Right kidney (tissue), 9 donors: ENCODE measurements at places on chromosomes 16 and 17.

DNA sequence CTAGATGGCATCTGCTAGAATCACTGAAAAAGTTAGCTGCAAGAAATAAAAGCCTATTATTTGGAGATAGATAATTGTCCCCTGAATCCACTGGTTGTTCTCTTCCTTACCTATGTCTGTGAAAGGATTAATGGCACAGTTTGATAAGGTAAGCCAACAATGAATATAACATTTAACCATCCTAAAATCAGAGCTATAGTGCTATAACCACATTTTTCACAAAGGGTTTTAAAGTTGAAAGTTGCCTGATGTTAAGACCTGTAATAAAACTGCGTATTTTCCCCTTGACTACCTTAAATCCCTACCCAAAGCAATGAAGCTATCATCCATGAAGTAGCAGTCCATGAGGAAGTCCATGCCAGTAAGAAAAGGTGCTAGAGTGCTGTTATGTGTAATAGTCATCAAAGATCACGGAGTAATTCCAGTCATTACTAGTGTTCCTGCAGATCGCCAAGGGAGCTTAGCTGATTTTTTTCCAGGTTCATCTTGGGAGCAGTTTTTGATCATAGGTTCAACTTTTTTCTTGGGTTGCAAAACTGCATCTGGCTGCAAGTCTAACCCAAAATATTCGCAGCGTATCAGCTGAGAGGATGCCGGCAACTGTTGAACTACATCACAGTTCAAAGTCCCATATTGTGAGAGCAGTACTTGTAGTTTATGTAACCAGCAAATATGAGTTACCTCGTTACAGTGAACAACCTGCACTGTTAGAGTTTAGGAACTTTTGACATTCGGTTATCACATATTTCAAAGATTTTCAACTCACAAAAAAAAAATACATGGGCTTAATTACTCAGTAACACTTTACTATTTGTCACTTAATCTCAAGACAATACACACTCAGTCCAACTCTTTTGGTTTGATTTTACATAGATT, 18.2 kb upstream of the RSL1D1 start:
- no peak for DNase-seq

- DNase-seq = no peak
Measured at GRCh38 chr16:81700071-81700779, 78.9 kb upstream of the PLCG2 start.

DNA sequence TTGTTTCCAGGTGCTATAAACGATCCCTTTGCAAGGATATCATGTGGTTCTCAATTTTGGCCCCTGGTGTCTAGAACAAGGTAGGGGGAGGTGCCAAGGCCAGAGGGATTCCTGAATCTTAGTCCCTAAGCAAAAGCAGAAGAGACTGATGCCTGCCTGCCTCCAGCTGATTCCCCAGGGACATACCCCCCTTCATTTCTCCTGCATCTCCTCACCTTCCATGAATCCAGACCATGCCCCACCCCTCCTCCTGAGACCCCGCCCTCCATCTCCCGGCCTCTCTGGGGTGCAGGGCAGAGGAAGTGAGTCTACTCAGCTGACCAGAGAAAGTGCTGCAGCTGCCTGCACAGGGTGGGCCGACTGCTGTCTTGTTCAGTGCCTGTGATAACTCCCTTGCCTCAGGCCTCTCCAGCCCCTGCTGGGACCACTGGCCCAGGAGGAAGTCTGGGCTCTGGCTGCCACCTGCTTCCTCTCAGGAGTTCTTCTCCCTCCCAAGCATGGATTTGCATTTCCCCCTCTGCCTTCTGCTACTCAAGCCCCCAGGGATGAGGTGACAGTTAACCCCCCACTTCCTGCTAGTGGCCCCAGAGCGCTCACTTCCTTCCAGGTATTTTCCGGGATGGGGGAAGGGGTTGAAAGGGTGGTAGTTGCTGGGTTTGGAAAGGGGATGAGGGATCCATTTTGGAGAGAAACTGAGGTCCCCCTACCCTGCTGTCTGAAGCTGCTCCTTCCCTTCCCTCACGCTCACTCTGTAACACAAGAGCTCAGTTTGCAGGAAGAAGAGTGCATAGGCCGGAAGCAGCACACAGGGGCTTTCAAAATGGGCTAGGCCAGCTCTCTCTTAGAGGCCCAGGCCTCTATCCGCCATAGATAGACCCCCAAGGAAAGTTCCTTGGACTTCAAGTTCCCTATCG, 10.5 kb upstream of the TSPOAP1 start:
- no peak for DNase-seq

GRCh38 chr16:47599512-47599911, 138.4 kb downstream of the PHKB start:
- DNase-seq = no peak

GRCh38 chr16:72878301-72879269, 169.3 kb downstream of the ZFHX3 start:
- DNase-seq = no peak

DNA sequence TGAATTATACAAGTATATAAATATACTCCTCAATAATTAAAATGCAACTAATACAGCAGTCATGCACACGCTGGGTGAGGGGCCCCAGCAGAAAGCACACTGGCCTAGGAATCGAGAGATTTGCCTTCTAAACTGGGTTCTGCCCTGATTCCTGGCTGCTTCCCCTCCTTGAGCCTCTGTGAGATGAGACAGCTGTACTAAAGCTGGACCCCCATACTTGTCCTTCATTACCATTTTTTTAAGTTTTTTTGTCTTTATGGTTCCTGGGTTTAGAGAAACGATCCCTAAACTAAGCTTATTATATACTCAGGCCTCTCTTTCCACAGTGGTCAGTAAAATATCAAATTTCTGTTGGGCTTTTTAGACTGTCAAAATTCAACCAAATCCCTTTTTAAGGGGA, 195.1 kb upstream of the DYNLRB2 start:
- no peak for DNase-seq

GRCh38 chr16:66487580-66488275, 60.6 kb downstream of the BEAN1 start:
- DNase-seq = no peak

- DNase-seq = no peak
Measured at GRCh38 chr16:78081341-78081740, 18.1 kb upstream of the WWOX start.

DNA sequence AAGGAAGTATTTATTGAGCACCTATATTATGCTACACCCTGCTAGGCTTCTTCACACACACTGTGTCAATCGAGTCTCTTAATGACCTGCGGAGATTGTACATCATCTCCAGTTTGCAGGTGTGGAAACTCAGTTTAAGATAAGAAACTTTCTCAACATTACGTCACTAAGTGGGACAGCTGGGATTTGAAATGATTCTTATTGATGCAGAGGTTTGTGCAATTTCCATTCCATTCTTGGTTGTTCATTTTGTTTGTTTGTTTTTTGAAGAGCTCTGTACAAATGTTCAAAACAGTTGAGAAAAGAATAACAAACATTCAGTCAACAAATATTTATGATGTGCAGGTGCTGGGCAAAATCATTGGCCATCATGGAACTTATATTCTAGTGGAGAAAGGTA, 84.8 kb downstream of the MAP2K6 start:
- no peak for DNase-seq

DNA sequence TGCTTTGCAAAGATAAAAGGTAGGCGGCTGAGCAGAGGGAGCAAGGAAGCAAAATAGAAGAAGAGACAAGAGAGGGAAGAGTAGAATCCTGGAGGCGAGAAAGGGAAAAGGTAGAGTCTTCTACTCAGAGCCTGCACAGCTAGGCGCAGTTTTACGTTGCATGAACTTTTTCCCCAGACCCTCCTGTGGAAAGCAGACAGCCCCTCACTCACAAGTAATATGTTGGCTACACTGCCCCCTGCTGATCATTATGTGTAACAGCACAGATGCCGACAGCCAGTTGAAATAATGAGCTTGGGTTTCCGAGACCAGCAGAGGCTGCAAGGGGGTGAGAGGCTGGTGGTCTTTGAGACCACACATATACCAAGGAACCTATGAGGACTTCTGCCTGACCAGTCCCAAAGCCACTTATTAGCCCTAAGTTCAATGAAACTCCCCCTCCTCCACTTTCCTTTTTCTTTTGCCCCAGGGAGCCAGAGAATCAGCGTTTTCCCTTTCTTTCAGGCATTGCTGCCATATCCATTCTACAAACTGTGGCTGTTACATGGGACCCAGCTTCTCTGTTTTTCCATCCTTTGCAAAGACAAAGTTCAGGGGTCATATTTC, 22.5 kb upstream of the CMTR2 start:
- peak; percentile 49 for DNase-seq

GRCh38 chr16:84795329-84796053, 24.3 kb upstream of the CRISPLD2 start:
- no peak for DNase-seq

- no peak for DNase-seq
Measured at GRCh38 chr16:62036802-62037135, 531 bp upstream of the CDH8 start.

GRCh38 chr16:49472598-49472997, 99.0 kb downstream of the C16orf78 start:
- no peak for DNase-seq

DNA sequence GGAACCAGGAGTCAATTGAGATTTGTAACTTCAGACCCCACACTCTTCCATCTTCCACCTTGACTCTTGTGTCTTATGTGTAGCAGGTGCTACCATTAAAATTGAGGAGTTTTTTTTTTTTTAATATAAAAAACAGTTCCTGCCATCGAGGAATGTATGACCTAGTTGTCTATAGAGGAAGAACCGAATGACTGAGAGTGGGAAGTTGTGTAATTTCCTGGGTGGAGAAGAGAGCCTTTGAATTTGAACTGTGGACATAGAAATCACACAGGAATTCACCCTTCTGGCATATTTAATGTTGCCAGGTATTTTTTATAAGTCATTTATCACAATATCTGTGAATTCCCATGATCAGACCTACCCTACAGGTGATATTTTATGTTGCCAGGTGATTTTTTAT, 22.0 kb downstream of the SP2 start:
- no peak for DNase-seq

GRCh38 chr16:10182222-10183053, at the start of gene GRIN2A:
Gene GRIN2A (minus strand): TSS chr16:10182428. CDS start chr16:10180411, 2,017 bp downstream.
- DNase-seq = peak; percentile 82

GRCh38 chr17:68567035-68567434, 34.1 kb downstream of the FAM20A start:
- no peak for DNase-seq

DNA sequence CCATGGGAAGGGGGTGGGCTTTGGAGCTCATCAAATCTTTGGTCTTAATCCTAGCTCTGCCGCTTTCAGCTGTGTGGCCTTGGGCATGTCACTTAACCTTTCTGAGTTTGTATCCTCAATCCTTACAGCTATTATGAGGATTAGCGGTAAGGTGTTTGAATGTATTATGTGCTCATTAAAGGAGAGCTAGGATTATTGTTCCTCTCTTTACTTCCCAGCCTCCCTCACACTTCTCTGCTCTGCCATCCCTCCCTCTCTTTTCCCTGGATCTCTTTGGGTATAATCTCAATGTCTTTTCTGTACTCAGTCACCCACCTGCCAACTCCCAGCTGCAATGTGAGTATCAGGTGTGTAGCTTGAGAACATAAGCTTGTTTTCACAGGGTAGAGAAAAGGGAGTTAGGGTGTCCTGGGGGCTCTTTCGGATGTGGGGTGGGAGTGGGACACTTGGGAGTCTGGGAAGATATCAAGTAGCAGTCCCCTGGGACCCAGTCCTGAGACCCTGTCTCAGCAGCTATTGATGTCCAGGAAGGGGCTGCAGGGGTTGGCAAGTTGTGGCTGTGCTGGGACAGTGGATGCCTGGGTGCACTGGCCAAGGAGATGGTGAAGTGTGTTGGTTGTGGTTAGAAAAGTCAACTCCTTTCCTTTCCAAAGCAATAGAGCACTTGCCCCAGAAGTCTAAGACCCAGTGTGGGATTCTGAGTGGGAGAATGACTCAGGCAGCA, 1.8 kb downstream of the EFNB3 start:
- DNase-seq = no peak

- no peak for DNase-seq
Measured at GRCh38 chr17:61117983-61118382, 281.7 kb upstream of the TBX2 start.

- no peak for DNase-seq
Measured at GRCh38 chr17:81432941-81433340, 37.7 kb downstream of the BAHCC1 start.

DNA sequence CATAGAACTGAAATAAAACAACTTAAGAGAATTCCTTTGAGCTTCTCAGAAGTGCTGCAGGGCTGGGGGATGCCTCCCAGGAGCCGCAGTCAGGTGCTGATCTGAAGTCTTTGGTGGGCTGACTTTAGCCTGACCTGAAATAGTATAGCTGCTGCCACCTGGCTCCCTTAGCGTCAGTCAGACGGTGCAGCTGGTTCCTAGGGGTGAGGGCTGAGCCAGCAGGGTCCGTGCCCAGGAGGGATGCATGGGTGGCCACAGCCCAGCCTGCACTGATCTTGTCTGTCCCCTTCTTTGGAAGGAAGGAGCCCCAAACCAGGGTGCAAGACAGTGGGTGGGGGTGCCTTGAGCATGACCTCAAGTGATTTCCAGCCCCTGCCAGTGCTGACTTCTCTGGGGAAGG, 11.5 kb downstream of the MAPT start:
- DNase-seq = no peak

DNA sequence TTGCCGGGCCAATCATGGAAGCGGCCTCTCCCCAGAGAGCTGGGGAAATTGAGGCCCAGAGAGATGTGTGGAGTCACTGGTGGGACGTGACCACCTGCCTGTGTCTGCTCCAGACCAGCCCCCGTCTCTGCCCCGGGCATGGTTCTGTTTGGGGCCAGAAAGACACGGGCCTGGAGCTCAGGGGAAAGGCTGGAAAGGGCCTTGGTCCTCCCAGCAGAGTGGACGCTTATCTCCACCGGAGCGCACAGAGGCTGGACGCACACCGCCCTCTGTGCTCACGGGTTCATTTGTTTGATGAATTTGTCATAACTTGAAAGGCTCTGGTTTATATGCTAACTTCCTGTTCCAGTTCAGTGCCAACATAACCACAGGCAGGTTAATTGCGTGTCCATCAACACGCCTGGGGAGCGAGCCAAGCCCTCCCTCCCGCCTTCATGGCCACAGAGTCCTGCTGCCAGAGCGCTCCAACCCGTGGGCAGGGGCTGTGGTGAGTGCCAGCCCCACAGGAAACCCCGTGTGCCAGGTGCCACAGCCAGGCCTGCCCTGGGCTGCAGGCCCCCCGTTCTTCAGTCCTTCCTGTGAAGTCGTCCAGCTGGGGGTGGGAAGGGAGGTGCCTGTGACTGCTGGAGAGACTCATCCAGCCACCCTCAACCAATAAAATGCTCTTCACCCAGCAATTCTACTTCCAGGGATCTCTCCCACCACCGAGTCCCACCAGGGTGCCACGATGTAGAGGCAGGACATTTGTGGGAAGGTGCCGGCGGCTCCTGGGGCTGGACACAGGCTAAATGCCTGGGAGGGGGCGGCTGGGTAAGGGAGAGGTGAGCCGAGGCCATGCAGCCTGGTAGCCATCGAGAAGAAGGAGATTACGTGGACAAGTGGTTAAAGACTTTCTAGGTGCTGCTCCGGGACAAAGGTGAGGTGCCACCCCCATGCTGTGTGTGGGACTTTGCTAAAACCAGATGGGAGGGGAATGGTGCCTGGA, 29.4 kb upstream of the BAHCC1 start:
- peak; percentile 70 for DNase-seq

GRCh38 chr16:49281480-49281842, at the start of gene CBLN1:
Gene CBLN1 (minus strand): TSS chr16:49281838. CDS start chr16:49281465, 373 bp downstream.
- DNase-seq = no peak

- DNase-seq = no peak
Measured at GRCh38 chr16:80973991-80974390, 32.7 kb downstream of the CMC2 start.
